ENCODE measurements at places on chromosomes 7 and 10. TPM values are rescaled to one million over a fixed set of nuclear protein-coding genes. Genes with fewer than 3 reads are reported as not detected.

GRCh38 chr10:33680036-33680435 is 345.6 kb upstream of the NRP1 start:
- no peak for DNase-seq

GRCh38 chr7:48171202-48171601 is at the start of gene ABCA13:
Gene ABCA13, plus strand, starts transcription at chr7:48171458. Its CDS starts 26 bp downstream, at chr7:48171484.
- DNase-seq: no peak

Gene NRAP
- 0.13 TPM for polyA plus RNA-seq

Gene KNDC1
- polyA plus RNA-seq: not detected

DNA sequence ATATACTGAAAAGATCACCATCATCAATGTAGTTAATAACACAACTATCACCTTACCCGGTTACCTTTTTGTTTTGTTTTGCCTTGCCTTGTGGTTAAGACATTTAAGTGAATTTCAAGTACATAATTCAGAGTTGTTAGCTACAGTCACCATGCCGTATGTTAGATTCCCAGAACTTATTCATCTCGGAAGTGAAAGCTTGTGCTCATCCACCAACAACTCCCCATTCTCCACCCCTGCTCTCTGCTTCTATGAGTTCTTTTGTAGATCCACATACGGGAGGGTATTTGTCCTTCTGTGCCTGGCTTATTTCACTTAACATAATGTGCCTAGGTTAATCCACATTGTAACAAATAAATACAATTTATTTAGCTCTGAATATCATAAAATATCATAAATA is 182.8 kb upstream of the ADARB2 start:
- no peak for DNase-seq

Gene ABCB4
- polyA plus RNA-seq: not detected

Gene UCN3
- polyA plus RNA-seq: 3.8 TPM

DNA sequence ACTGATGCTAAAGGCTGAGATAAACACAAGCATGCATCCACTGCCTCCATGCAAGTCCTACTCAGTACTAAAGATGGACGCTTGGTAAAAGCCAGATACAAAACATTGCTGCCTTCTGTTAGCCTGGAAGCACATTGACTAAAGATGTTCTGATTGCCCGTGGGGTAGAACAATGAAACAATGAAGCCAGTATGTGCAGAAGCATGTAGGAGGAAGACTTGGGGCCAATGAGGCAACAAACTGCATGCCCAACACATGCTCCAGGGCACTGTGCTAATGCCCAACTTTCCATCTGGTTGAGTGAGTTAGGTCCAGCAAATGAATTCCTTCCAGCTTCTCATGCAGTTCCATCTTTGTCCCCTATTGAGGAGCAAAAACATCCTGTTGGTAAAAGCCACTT is 1245.5 kb downstream of the GATA3 start:
- DNase-seq: no peak

Gene PSAP
- polyA plus RNA-seq: 210 TPM
